ENCODE measurements at places on chromosomes 3 and 15.

GRCh38 chr15:101657968-101658784 is 6.0 kb upstream of the TM2D3 start:
- no peak for DNase-seq

- no peak for DNase-seq
These were observed 26.0 kb downstream of the UBE2E1 start for GRCh38 chr3:23831517-23832394.

- DNase-seq: no peak
These were observed 12.0 kb upstream of the ACAD9 start for GRCh38 chr3:128867200-128868125.

GRCh38 chr3:11080492-11080891 is 73.8 kb upstream of the HRH1 start:
- DNase-seq: no peak

DNA sequence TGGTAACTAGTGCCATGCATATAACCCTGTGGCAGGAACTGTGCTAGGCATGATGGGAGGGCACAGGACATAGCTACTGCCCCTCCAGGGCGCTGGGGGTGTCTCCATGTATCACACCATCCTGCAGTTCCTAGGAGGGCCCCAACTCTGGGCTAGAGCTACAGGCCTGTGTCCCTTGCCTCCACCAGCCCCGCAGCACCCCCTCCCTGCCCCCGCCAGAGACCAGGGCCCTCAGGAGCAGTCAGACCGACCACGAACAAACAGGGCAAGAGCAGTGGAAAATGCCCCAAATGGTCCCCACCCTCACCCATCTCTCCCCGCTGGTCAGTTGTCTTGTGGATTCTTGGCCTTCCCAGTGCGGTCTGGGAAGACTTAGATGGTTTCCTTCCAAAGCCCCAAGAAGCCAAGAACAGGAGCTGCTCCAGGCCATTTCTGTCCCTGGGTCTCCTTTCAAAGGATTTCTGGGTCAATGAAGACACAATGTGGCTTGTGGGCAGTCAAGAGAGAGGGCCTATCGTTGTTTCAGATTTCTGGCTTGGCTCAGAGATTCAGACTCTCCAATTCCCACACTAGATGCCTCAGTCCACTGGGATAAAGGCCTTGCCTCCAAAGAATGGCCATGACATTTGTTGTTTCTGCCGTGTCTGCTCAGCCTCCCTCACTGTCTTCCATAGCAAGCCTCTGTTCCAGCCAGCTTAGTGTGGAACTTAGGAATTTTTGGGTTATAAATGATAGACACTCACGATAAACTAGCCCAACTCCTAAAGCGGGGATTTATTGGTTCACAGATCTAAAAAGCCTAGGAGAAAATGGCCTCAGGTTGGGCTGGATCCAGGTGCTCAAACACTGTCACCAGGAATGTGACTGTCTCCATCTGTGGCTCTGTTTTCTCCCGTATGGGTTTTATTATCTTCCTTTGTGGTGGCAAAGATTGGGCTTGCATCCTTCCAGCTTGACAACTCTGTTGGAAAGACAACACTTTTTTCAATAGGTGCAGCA is 80.6 kb downstream of the LSM3 start:
- no peak for DNase-seq

GRCh38 chr3:129838086-129838485 is 55.4 kb downstream of the TMCC1 start:
- DNase-seq: no peak

GRCh38 chr3:179038216-179038898 is 33.3 kb downstream of the ZMAT3 start:
- DNase-seq: no peak

DNA sequence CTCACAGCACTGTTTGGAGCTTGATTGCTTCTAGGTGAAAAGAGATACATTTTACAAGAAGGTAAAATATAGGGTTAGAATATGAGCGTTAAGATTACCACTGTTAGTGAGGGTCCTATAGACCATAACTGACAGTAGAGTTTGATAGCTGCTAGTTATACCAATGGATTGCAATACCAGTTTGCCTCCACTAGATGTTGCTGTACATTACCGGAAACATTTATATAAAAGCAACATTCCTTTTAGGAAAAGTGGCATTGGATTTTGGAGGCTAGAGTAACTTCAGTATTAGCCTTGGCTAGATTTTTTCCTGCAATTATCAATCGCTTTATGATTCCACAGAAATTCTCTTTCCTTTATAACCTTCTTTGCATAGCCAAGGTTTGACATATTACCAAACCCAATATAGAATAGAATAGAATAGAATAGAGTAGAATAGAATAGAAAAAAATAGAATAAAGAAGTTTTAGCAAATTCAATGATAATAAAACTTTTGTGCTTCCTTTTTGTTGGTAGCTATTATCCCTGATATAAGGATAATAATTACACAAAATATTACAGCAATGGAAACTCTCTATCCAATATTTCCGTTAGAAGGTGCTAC is 1093.6 kb upstream of the ALCAM start:
- no peak for DNase-seq

GRCh38 chr3:180048840-180049239 is 12.1 kb upstream of the PEX5L start:
- no peak for DNase-seq

- no peak for DNase-seq
These were observed 102.6 kb upstream of the BNIP2 start for GRCh38 chr15:59791755-59792154.

DNA sequence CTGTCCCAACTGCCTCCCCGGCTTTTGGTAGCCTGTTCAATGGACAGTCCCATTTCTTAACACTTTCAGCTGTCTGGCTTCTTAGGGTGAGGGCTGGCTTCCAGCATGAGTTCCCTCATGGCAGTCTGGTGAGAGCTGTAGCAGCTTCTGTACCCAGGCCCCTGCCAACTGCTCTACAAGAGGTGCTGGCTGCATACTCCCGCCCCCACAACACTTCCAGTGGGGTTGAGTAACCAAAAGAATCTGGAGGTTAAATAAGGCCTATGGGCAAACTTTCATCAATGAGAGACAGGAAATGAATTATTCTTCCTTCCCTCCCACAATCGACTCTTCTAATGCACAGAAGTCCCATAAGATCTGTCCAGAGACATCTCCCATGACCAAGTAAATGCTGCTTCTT is 145.0 kb downstream of the NEK10 start:
- DNase-seq: no peak

DNA sequence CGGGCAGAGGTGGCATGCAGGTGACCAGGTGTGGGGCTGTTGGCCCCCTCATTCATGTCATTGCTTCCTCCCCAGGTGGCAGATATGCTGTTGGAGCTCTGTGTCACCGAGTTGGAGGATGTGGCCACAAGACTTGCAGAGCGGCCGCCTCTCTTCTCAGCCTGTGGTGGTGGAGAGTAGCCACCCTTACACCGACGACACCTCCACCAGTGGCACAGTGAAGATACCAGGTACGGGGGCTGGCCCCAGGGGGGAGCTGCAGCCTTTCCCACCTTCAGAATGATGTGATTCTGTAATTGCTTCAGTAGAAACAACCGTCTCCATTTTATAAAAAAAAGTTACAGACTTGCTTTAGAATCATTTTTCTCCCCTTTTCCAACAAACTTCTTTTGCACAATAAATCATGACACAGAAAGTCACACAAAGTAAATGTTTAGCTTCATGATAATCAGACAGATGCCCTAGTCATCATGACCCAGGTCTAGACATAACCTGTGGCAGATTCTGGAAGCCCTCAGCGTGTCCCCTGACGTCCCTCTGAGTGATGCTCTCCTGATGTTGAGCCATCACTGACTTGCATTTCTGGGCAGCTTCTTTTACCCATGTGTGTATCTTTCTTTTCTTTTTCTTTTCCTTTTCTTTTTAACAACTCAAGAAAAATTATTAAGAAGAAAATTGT is 76.0 kb upstream of the FAN1 start:
- DNase-seq: no peak

DNA sequence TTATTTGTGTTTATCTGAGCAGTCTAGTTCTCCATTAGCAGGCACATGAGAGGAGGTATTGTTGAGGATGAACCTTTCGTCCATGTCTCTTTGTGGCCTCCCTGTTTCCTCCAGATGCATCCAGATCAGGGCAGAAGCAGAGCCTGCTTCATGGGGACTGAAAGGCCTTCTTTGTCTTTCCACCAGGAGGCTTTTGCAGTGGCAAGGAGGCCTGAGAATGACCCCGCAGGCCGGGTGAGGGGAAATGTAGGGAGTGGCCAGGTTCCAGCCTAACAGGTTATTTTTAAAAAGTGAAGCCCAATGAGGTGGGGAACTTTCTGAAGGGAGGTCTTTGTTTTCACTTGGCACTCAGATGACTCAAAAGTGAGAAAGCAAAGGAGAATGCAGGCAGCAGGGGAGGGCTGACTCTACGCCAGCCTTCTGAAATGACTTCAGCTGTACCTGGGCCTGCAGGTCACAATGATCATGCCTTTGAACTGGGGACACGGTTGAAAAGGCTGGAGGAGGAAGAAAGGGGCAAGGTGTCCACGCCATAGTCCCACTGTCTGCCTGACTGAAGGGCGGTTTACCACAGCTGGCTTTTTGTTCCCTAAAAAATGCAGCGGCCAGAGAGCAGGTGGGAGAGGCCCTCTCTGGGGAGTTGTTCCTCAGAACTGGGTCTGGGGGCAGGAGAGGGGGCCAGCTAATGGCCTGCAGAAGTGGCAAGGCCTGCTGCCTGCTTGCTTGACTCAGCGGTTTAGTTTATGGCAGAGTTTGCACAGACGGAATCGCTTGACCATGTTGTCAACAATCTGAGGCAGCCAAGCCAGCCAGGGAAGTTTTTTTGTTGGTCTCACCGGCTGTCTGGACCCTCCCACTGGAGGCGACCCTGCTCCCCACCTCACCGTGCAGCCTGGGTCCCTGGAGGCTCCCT is 28.7 kb downstream of the CMTM7 start:
- DNase-seq: no peak

DNA sequence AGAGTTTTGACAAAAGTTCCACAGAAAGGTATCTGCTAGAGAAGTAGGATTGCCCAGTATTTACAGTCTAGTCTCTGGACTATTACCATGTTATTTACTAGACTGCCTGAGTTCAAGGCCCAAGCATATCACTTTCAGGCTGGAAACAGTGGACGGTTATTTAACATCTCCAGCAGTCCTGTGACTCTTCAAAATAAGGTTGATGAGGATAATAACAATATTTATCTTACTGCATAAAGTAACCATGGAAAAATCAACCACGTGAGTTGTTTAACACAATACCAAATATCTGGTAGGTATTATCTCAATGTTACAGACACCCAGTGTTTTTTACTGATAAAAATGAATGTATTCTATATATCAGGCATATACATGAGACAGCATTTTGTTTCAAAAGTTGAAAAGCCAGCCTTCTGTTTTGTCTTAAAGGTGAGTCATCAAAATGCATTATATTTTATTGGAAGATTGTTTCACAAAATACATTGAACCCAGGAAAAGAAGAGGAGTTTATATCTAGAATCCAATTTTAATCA is 535.8 kb downstream of the TBL1XR1 start:
- DNase-seq: no peak

DNA sequence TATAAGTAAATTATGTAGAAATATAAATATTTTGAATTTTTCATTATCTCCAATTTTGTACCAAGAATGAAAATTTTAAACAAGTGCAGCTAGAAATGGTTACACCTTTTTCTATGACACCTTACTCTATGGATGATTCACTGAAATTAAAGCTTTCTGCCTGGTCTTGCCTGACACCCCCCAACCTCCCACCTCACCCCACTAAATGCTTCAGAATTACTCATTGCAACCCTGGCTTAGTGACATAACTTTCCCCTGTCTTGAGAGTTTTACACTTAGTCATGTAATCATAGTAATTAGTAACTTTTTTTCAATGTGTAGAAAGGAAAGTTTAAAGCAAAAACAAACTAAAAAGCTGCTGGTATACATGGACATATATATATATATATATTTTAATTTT is 42.0 kb upstream of the MEIS2 start:
- no peak for DNase-seq

DNA sequence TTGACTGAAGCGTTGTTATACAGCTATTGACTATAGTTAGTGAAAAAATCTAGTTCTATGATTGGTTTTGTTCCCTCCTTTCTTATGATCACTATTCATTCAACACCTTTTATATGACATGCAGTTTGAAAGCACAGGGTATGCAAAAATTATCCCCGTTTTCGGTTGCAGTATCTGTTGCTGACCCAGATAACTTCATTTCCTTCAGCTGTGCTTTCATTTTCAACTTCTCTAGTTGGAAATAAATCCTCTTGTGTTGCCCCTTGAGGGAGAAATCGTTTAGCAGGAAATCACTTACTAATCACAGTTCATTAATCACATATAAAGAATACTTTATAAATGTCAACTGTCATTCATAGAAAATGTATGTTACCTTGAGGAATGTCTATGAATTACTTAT is 55.1 kb downstream of the MBNL1 start:
- DNase-seq: no peak
